ENCODE measurements at places on chromosomes 3 and 15. TPM values are rescaled to one million over a fixed set of nuclear protein-coding genes. Genes with fewer than 3 reads are reported as not detected.

GRCh38 chr3:119235151-119235550 lies 5.5 kb downstream of the B4GALT4 start:
- no peak for DNase-seq

DNA sequence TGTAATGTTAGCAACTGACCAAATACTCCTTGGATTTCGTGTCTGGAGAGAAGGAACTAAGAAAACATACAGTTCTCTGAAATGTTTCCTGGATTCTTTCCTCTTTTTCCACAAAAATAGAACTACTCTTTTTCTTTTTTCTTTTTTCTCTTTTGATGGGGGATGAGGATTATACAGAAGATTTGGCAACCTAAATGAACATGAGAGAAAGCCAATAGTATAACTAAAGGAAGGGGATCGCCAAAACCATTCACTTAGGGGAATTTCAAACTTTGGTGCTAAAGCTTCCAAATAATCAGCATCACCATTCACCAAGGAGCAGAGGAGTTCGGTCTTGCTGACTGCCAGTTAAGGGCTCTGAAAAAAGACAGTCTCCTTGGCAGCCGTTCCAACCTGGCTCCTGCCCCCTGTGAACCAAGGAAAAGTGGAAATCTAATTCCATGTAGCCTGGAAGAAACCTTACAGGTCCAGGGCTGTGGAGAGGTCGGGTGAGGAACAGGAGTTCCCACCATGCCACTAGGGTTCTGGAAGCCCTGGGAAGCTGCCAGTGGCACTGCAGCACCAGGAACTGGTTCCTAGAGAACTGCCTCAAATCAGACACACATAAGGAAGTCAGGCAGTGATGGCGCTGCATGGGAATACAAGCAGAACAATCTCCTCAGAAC lies 176.9 kb downstream of the TNIK start:
- DNase-seq = no peak

DNA sequence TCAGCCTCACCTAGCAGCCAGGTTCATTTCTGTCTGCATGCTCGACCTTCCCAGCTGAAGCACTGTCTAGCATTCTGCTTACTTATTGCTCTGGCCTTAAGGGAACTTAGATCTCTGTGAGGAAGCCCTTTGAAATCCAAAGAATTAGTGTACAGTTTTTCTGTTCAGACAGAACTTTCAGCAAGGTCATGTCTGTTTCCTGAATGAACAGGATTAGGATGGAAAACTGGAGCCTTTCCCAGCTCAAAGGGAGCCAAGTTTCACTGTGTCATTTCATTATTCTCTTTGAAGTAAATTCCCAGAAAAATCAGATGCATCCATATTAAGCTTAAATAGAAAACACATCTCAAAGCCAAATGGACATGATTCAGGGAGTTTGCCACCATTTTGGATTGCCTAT lies 457.3 kb upstream of the KCNMB2 start:
- no peak for DNase-seq

Gene COLQ
- total RNA-seq = 1.8 TPM

Gene SUCNR1
- 0.33 TPM for total RNA-seq
